ENCODE measurements at places on chromosomes 16 and 17.

DNA sequence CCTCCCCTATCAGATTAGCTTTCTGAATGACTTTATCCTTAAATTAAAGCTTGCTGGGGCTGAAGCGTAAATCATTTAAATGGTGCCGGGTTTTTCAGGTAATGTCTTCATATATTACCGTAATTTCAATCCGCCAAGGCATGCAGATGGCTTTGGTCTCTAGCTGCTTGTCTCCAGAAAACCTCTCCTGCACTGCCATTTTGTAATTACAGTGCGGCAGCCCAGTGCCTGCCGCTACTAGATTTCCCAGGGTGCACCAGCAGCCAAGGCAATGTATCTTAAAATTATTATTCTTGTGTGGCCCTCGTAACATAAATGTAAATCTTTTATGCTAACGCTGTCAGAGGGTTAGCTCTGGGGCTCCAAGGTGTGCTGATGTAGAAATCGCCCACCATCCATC, 208.5 kb downstream of the TMEM114 start:
- no peak for DNase-seq

DNA sequence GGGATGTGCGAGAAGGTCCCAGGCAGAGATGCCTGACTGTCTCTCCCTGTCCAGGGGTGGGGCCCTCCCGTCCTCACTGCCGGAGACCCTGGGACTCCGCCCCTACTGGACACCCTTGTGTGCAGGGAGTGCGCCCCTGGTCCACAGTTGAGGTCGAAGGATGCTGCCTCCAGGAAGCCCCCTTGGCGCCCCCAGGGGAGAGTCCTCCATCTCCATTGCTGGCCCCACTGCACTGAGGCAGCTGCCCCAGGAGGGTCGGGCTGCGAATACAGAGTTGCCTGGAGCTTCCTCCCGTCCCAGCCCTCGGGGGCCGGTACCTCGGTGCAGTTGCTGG, 26.6 kb downstream of the CTU2 start:
- DNase-seq = no peak

- DNase-seq = no peak
Observed at GRCh38 chr17:73481676-73482075, 162.6 kb downstream of the SDK2 start.

DNA sequence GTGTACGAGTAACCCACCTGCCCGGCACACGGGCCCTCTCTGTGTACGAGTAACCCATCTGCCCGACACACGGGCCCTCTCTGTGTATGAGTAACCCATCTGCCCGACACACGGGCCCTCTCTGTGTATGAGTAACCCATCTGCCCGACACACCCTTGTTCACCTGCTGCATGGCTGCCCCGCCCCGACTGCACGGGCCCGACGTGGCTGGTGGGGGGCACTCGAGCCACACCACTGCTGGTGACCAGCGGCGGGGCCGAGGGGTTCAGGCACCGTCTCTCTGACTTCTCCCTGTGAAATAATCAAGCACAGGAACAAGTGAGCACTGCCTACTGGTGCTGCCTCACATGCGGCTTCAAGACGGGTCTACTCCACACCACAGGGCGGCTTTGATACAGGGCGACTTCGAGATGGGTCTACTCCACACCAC, 22.1 kb downstream of the MAP1LC3B start:
- DNase-seq = no peak

- peak; percentile 100 for DNase-seq
Observed at GRCh38 chr16:75464122-75464918, at the start of gene TMEM170A. TMEM170A (minus strand) TSS chr16:75464689; CDS start chr16:75464600, 89 bp downstream.
